ENCODE measurements at places on chromosomes 11 and 22. TPM values are rescaled to one million over a fixed set of nuclear protein-coding genes. Genes with fewer than 3 reads are reported as not detected.
A peak's percentile ranks its signal among the peaks of the same experiment; 100 is the strongest.

DNA sequence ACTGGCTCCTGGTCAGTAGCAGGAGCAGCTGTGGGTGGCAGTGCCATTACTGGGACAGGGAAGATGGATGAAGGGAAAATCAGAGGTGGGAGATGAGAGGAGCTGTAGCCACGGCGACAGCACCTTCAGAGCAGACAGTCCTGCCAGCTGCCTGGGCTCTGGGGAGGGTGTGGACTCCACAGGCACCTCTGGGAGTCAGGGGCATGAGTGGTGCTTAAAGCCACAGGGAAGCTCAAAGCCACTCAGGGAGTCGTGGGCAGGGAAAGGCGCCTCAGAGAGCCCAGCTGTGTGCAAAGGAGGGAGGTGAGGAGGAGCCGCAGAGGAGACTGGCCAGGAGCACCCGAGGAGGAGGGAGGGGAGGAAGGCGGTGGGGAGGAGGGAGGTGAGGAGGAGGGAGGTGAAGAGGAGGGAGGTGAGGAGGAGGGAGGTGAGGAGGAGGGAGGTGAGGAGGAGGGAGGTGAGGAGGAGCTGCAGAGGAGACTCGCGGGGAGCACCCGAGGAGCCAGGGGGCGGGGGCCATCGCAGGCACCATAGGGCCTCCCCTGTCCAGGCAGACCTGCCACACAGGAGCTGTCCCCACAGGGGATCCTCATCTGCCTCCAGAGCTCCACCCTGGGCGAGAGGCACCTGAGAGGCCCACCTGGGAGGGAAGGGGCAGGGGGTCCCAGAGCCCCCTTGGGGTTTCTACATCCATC is 977.6 kb downstream of the BRD1 start:
- DNase-seq = no peak

DNA sequence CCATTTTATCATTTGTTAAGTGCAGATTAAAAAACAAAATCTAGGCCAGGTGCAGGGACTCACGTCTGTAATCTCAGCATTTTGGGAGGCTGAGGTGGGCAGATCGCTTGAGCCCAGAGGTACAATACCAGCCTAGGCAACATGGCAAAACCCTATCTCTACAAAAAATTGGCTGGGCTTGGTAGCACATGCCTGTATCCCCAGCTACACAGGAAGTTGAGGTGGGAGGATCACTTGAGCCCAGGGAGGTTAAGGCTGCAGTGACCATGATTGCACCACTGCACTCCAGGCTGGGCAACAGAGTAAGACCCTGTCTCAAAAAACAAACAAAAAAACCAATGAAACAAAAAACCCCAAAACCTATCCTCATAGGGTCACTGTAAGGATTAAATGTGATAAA is 32.9 kb downstream of the HIRA start:
- no peak for DNase-seq

- DNase-seq = no peak
These were observed 8.7 kb downstream of the SLC22A6 start for GRCh38 chr11:62976109-62976508.

DNA sequence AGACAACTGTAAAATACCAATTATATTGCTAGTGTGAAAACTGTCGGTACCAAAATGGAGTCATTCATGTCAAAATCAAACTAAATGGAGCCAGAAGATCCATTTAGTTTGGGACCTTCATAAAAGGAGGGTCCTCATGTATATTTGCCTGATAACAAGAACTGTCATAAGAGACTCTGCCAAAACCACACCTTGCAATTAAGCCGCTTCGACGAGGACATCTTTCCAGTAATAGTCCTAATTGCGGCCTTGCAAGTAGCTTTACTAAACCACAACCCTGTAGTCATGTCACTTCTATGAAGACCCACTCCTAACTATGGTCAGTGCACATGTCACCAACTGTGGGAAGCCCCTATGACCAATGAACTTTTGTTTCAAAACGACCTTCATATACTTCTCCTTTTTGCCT is 9.4 kb downstream of the UBQLN3 start:
- no peak for DNase-seq

GRCh38 chr11:101433151-101433550 is 150.7 kb downstream of the TRPC6 start:
- DNase-seq = peak; percentile 46

- no peak for DNase-seq
These were observed 3.0 kb downstream of the RPS25 start for GRCh38 chr11:119015054-119015611.

- DNase-seq = no peak
These were observed 14.2 kb upstream of the RASD2 start for GRCh38 chr22:35526333-35526979.

GRCh38 chr22:43446916-43447315 is 35.1 kb downstream of the MPPED1 start:
- DNase-seq = no peak

GRCh38 chr22:35460688-35461087 is 60.7 kb downstream of the MCM5 start:
- DNase-seq = no peak

- no peak for DNase-seq
These were observed 62.3 kb downstream of the GAB2 start for GRCh38 chr11:78355309-78355705.

DNA sequence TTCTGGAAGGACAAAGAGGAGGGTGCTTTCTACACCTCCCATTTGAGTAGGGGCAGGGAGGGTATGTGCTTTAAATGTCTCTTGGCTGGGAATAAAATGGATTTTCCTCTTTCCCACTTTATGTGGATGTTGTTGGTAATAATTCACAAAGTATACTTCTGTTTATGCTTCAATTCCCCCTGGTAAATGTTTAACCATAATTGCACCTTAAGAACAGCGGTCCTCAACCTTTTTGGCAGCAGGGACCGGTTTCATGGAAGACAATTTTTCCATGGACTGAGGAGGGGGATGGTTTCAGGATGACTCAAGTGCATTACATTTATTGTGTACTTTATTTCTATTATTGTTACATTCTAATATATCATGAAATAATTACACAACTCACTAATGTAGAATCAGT is 4.0 kb upstream of the TP53AIP1 start:
- no peak for DNase-seq

GRCh38 chr22:36862251-36863242 is 1.7 kb downstream of the NCF4 start:
- no peak for DNase-seq

DNA sequence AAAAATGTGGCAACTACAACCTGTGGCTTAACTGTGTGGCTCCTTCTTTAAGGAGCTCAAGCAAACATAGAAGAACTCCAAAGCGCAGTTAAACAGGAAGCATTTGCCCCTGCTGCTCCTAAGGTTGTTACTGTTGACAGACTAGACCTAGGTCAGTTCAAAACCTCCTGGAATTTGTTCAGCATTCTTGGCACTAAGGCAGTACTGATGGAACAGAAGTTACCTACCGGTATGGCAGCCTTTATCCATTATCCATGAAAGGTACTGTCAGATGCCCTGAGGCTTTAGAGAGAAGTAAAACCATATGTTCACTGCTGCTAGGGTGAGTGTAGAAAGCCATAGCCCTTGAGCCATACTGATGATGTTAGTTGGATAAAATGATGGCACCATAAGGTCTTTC is 916.5 kb upstream of the FAT3 start:
- DNase-seq = no peak

GRCh38 chr11:35811783-35812182 is 132.1 kb upstream of the LDLRAD3 start:
- no peak for DNase-seq

GRCh38 chr11:44595964-44596381 is 30.5 kb downstream of the CD82 start:
- peak; percentile 90 for DNase-seq

DNA sequence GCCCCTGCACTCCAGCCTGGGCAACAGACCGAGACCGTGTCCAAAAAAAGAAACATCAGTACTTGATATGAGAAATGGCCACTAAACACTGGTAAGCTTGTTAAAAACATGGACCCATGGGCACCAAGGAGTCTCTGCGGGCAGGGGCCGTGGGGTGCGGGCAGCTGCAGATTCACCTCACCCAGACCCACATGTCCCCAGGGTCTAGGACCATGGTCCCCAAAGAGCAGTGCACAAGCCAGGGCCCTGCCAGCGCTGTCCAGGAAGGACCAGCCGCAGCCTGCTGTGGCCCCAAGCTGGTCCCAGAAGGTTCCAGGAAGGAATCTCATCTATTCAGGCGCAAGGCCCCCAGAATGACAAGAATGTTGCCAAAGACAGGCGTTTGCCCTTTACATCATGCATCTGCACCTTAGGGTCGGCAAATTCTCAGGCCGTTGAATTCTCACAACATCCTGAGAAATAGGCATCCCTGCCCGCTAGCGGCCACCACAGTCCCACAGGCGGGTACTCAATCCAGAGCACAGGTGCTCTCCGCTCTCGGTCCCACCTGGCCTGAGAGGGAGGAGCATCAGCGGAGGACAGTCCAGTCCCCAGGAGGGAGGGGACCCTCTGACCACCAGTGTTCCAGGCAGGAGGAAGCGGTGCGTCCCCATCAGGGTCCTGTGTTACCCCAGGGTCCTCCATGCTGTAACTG is 9.5 kb downstream of the YPEL1 start:
- no peak for DNase-seq

- DNase-seq = peak; percentile 98
These were observed at the start of the genes CDCA5 and ZFPL1 for GRCh38 chr11:65083834-65084597. Gene CDCA5, minus strand, starts transcription at chr11:65084040. Its CDS starts 62 bp downstream, at chr11:65083978. Gene ZFPL1, plus strand, starts transcription at chr11:65084222. Its CDS starts 477 bp downstream, at chr11:65084699.

DNA sequence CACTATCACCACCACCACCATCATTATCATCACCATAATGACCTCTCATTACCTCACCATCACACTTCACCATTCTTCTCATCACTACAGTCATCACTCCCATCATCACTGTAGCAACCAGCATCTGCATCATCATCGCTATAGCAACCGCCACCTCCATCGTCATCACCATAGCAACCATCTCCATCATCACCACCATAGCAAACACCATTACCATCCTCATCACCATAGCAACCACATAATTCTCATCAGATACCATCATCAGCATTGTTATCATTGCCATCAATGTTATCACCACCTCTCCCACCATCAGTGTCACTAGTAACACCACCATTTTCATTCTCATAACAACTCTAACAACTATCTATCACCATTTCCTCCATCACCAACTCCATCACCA is 23.1 kb upstream of the CD82 start:
- no peak for DNase-seq

DNA sequence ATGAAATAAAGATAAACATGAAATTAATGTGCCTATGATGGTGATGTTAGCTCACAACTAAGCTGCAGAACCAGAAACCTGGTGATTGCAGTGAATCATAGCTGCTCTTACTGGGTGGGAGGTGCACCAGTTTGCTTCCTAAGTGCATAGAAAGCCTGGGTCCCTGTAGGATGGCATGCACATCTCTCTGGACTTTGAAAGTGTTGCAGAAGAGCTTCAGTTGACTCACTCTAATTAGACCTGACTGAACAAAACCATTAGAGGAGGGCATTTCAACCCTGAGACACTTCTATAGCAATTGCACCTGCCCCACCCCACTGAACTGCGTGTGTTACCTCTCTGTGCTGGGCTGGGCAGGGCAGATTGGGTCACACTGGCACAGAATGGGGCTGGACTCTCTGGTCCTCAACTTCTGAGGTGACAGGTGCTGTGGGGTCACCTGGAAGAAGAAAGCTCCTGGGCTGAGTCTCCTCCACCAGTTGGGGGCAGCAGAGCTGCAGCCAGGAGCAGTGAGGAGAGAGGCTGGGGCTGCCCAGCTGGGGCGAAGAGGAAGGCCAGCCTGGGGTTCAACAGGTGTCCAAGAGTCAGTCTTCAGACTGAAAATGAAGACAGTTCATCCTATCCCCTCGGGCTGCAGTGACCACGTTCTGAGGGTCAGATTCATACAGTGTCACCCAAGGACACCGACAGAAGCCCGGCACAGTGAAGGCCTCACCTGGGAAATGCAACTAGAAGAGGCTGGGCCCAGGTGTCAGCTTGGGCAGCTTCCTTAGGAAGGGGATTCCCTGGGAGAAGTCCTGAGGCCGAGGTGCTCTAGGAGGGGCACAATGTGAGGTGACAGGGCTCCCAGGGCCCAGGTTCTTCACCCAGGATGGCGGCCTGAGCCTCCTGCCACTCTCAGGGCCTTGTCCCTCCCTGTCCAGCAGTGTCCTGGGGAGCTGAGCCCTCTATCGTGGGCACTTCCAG is 58.1 kb downstream of the GGTLC2 start:
- no peak for DNase-seq

DNA sequence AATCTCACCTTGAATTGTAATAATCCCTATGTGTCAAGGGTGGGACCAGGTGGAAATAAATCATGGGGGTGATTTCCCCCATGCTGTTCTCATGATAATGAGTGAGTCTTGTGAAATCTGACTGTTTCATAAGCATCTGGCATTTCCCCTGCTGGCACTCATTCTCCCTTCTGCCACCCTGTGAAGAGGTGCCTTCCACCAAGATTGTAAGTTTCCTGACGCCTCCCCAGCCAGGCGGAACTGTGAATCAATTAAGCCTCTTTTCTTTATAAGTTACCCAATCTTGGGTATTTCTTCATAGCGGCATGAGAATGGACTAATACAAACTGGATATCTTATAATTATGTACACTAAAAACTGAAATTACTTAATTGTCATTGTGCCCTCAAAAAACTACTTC is 189.2 kb upstream of the API5 start:
- no peak for DNase-seq

DNA sequence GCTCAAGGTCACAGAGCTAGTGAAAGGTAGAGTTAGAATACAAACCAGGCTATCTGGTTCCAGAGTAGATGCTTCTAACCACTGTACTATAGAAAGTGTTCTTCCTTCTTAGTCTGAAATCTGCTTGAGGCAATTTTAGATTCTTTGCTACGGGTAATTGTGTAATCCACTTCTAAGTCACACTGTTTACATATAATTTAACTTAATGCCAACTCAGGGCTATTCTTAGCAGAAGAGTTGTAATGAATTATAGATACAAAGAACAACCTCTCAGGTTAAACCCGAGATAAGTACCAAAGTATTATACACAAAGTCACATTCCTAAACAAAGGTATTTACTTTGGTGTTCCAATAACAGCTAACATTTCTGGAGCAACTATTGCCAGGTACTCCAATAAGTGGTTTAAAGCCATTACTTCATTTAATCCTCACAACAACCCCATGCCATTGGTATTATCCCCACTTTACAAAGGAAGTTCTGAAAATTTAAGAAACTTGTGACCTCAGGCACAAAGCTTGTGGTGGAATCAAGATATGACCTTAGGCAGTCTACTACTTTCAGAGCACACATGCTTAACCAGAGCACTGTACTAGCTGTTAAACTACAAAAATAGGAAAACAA is 31.1 kb upstream of the DDI1 start:
- DNase-seq = peak; percentile 7

- DNase-seq = no peak
These were observed 117.8 kb downstream of the CCDC81 start for GRCh38 chr11:86492370-86493010.

GRCh38 chr11:130369141-130369691 is 54.5 kb upstream of the ZBTB44 start:
- peak; percentile 83 for DNase-seq

The CCDC134 gene
- 16.5 TPM for total RNA-seq

The MYBPC3 gene
- total RNA-seq = not detected

The DENND6B gene
- 7.5 TPM for total RNA-seq

The C11orf97 gene
- not detected for total RNA-seq

The DGKZ gene
- total RNA-seq = 52.3 TPM

The MMP1 gene
- total RNA-seq = 4.3 TPM

The CRYBB2 gene
- total RNA-seq = 0.82 TPM

The FADD gene
- 28.7 TPM for total RNA-seq

The TRPC6 gene
- total RNA-seq = 20.7 TPM

The ZNF408 gene
- total RNA-seq = 8.2 TPM

The BIRC3 gene
- total RNA-seq = 4.9 TPM

The SMC1B gene
- total RNA-seq = 0.10 TPM

The GAB4 gene
- total RNA-seq = not detected

The DEFB131B gene
- total RNA-seq = not detected

The ZBTB16 gene
- total RNA-seq = 52.1 TPM

The UBASH3B gene
- total RNA-seq = 7.9 TPM

The MAML2 gene
- 10.9 TPM for total RNA-seq
